ENCODE measurements at places on chromosomes 6 and 20.

GRCh38 chr20:58287638-58288037, 21.9 kb upstream of the RAB22A start:
- no peaks in the 10 kb centered on the region for H3K27me3 ChIP-seq
- H3K4me1 ChIP-seq = no peaks in the 10 kb centered on the region
- no peaks in the 10 kb centered on the region for H3K36me3 ChIP-seq
- no peak overlapping the region for H3K27ac ChIP-seq

GRCh38 chr6:76631622-76632021, 559.2 kb upstream of the IMPG1 start:
- no peak for DNase-seq
- H3K36me3 ChIP-seq = no peaks in the 10 kb centered on the region
- H3K27me3 ChIP-seq = no peaks in the 10 kb centered on the region
- no peak overlapping the region for H3K4me3 ChIP-seq
- no peaks in the 10 kb centered on the region for H3K4me1 ChIP-seq

DNA sequence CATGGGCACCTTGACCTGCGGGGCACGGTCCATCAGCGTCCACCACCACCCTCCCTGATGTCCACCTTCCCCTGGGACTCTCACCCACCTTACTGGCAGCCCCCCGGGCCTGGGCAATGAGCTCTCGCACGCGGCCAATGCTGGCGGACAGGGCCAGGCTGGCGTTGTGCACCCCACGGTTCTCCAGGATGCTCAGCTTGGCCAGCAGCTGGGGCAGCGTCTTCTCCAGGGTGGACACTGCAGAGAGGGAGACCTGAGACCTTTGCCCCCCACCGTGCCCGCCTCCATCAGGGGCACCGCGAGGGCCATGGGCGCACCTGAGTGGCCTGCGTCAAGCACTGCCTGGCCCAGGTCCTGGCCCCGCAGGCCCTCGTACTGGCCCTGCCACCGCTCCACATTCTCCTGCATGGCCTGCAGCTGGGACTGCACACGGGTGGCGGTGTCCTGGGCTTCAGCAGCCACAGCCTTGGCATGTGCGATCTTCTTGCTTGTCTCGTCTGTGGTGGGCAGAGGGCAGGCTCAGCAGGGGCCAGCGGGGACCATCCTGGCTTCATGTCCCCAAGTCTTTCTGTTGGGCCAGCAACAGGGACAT, 12.0 kb downstream of the ADRM1 start:
- no peaks in the 10 kb centered on the region for H3K4me1 ChIP-seq
- H3K36me3 ChIP-seq = no peaks in the 10 kb centered on the region
- no peaks in the 10 kb centered on the region for H3K27me3 ChIP-seq
- no peak for DNase-seq
- no peak overlapping the region for H3K4me3 ChIP-seq
- no peak overlapping the region for H3K27ac ChIP-seq

DNA sequence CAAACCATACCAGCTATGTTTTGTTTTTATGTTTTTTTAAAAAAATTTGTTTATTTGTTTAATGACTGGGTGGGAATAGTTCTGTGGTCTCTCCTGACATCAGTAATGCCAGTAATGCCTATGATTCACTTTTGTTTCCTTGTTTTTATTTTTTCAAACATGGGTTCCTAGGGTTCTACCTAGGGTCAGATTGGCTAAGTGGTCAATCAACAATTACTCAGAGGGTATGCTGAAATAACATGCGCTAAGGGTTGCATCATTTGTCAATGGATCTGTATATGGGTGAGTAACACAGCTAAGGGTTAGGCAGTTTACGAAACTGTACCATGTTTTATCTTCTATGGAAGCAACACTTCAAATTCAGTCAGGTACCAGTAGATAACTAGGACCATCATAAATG, 583.8 kb upstream of the GJE1 start:
- H3K27ac ChIP-seq = no peak overlapping the region
- H3K27me3 ChIP-seq = no peaks in the 10 kb centered on the region
- H3K4me1 ChIP-seq = peaks cover 10% of the 10 kb centered on the region
- no peak overlapping the region for H3K4me3 ChIP-seq

DNA sequence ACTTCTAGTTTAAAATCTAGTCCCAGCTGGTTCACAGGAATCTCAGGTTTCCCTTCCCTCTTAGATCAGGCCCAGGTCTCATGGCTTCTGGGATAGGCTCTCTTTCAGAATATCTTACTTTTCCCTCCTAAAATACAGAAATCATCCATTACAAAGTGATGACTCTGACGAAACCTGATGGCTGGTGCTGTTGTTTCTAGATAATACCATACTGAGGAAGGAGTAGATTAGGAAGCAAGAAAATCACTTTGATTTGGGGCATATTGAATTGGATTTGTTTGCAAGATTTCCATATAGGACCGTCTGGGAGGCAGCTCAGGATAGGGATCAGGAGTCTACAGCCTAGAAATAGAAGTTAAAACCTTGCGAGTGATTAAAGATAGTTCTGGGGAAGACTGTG, 3.6 kb downstream of the ZKSCAN3 start:
- no peak for DNase-seq
- no peaks in the 10 kb centered on the region for H3K27me3 ChIP-seq
- no peaks in the 10 kb centered on the region for H3K36me3 ChIP-seq
- H3K27ac ChIP-seq = no peak overlapping the region

All from MM.1S (cell line).